RPMI8226 (cell line): ENCODE measurements at places on chromosomes 4 and X.
A peak's percentile ranks its signal among the peaks of the same experiment; 100 is the strongest.

GRCh38 chr4:183621875-183622274 lies 37.1 kb downstream of the RWDD4 start:
- DNase-seq: no peak

GRCh38 chrX:74422576-74423288 lies 1.4 kb downstream of the SLC16A2 start:
- peak; percentile 11 for DNase-seq

DNA sequence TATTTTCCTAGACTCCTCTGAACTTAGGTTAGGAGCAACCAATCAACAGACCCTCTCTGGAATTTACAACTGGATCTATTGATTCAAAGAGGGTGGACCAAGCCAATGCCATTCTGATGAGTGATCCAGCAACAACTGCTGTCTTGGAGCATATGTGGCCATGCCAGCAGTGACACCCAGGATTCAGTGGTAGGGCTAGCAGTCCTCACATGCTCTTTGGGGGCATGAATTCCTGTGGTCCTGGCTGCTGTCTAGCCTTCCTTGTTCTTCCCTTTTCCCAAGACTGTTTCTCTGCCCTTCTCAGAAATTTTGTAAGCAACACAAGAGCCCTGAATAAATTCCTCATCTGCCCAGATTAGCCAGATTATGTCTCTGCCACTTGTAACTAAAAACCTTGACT lies 61.5 kb upstream of the GATB start:
- DNase-seq: no peak

DNA sequence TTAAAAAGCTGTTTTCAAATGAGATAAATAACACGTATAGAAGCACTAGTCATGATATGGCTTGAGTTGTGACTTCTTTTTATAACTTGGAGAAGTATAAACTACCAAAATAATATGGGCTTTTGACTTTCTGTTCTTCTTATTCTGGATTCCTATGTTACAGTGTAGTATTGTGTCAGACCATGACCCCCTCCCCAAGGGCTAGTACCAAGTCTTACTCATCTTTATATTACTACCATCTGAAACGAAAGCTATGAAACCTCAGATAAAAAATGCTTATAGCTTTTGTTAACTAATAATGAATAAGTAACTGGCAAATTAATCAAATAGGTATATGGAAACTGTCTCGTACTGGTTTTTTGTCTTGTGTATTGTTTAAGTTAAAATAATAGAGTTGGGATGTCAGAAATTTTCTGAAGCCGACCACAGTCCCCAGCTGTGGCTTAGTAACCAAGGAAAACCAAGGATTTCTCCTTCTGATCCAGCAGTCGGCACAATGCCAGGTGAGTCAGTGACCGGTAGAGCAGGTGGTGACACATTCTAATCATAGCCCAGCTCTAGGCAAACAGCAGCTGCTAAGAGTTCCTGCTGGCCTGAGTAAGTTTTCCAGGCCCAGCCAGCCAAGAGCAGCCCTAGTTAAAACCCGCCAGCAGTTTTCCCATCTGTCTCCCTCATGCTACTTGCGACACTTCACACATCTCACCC lies 163.3 kb upstream of the PRDX4 start:
- DNase-seq: no peak

DNA sequence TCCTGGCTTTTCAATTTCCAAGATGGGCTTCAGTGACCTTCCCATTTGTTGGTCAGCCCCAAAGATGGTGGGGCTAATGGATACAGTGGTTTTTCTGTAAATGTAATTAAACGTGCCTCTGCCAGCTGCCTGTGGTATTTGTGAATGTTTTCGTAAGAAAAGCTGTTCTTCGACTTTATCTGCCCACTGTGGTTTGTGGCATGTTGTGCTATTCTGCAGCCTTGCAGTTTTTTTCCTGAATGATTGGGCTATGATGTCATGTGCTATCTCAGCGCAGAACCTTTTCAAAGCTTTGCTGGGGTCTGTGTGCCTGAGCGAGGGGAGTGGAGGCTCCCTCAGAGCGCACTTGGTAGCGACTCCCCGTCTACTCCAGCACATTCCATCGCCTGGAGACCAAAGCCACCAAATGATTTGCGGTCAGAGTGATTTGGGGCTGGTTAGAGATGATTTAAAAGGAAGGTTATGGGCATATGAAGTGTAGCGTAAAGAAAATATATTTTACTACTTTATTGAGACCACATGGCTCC lies 137.5 kb downstream of the PALLD start:
- peak; percentile 45 for DNase-seq

DNA sequence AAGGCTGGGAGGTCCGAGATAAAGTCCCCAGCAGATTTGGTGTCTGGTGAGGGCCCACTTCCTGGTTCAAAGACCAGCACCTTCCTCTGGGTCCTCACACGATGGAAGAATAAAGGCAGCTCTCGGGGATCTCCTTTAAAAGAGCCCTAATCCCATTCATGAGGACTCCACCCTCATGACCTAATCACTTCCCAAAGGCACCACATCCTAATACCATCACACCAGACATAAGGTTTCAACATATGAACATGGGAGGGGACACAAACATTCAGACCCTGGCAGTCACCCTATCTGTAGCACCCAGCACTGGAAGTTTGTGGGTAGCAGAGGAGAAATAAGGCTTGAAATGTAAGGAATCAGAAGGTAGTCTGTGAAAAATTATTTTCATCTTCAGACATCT lies 112.9 kb upstream of the NOCT start:
- DNase-seq: no peak
